ENCODE measurements at places on chromosomes 2 and 18. TPM values are rescaled to one million over a fixed set of nuclear protein-coding genes. Genes with fewer than 3 reads are reported as not detected.

The LINC00305 gene
- not detected for total RNA-seq

The SIX3 gene
- total RNA-seq, result not detected

The TRABD2A gene
- 1.2 TPM for total RNA-seq

The PKDCC gene
- total RNA-seq, result 128 TPM

The HAAO gene
- total RNA-seq, result 2.6 TPM

The PDE1A gene
- total RNA-seq, result 10.7 TPM

The IL1R1 gene
- total RNA-seq, result 86.2 TPM

The CTLA4 gene
- not detected for total RNA-seq

The CD226 gene
- total RNA-seq, result 0.22 TPM

The SCYGR4 gene
- not detected for total RNA-seq

The GPR75 gene
- 2.5 TPM for total RNA-seq

The CXCR1 gene
- 0.51 TPM for total RNA-seq

GRCh38 chr18:34742891-34743341 is 32.8 kb downstream of the DTNA start:
- no peak overlapping the region for H3K4me3 ChIP-seq
- no peak overlapping the region for H3K27ac ChIP-seq
- H3K4me1 ChIP-seq, result no peaks in the 10 kb centered on the region
- no peaks in the 10 kb centered on the region for H3K36me3 ChIP-seq

DNA sequence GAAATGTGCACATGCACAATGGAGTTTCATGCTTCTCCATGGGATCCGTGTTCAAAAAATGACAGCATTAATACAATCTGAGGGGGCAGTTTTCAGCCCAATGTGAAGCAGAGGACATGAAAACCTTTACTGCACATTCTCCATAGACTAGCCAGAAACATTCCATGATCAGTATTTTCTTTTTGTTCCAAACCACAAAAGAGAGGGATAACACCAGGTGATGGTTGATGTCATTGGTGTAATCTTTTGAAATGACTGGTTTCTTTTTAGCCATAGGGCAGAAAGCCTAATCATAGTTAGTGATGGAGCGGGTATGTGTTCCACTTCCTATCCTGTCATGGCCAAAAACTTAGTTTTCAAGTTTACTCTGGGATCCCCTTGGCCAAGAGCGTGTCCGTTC is 1.8 kb upstream of the KYNU start:
- no peaks in the 10 kb centered on the region for H3K4me1 ChIP-seq
- no peaks in the 10 kb centered on the region for H3K36me3 ChIP-seq
- no peak for DNase-seq
- no peaks in the 10 kb centered on the region for H3K27me3 ChIP-seq
- H3K27ac ChIP-seq, result no peak overlapping the region
- H3K4me3 ChIP-seq, result no peak overlapping the region

DNA sequence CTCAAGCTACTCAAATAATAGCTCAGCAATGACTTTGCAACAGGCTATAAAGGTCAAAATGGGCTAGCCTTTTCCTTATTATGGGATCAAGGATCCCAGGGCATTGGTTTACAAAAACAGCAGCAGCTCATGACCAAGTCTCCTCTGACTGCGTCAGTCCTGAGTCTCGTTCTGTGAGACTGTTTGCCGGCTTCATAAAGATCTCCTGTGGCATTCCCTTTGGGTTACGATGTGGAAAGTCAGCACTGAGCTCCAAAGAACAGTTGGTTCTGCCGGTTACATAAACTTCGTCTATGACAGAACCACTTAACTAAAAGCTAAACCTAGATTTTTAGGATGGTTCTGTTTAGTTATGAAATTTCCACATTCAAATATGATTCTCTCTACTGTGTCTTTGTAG is 674.9 kb downstream of the ZEB2 start:
- H3K36me3 ChIP-seq, result no peaks in the 10 kb centered on the region
- H3K27me3 ChIP-seq, result no peaks in the 10 kb centered on the region
- no peak overlapping the region for H3K27ac ChIP-seq
- H3K4me1 ChIP-seq, result no peaks in the 10 kb centered on the region
- no peak for DNase-seq
- H3K4me3 ChIP-seq, result no peak overlapping the region

DNA sequence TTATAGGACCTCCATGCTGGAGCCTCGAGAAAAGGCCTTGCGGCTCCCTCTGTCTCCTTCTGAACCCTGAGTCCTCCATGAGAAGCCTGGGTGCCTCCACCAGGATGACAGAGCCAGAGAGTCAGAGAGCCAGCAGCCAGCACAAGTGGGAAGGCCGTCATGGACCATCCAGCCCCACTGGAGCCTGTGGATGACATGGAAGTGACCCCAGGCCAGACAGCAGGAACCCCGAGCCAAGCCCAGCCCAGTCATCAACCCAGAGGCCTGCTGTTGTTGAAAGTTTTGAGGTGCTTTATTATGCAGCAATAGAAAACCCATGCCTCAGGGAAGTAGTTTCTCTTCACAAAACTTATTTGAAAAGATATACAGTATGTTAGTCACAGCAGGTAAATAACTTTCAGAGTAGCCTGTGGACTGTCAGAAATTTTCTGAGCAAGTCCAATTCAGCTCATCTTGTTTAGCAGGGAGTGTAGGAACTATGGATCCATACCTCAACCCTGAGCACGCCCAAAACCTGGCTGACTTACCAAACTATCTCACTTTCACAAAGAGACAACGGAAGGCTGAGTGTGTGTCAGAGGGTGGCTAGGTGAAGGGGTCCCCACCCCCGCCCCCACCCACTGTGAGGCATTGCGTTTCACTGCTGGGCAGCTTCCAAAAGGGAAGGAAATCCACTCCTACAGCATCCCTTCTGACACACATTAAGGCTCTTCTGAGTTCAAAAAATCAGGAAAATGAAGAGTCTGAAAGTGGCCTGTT is 79.9 kb upstream of the NDUFV2 start:
- no peaks in the 10 kb centered on the region for H3K27me3 ChIP-seq
- no peak overlapping the region for H3K4me3 ChIP-seq
- H3K27ac ChIP-seq, result no peak overlapping the region
- peaks cover 4% of the 10 kb centered on the region for H3K4me1 ChIP-seq
- H3K36me3 ChIP-seq, result no peaks in the 10 kb centered on the region

- H3K4me3 ChIP-seq, result no peak overlapping the region
- no peak overlapping the region for H3K27ac ChIP-seq
- DNase-seq, result no peak
These were observed 32.9 kb downstream of the KCNE4 start for GRCh38 chr2:223084873-223085272.

- H3K36me3 ChIP-seq, result peaks cover 15% of the 10 kb centered on the region
- no peak overlapping the region for H3K4me3 ChIP-seq
- DNase-seq, result no peak
- peaks cover 25% of the 10 kb centered on the region for H3K4me1 ChIP-seq
- no peaks in the 10 kb centered on the region for H3K27me3 ChIP-seq
- H3K27ac ChIP-seq, result peak overlapping the region; percentile 44
These were observed 30.7 kb downstream of the IMPA2 start for GRCh38 chr18:12011957-12012549.

- no peaks in the 10 kb centered on the region for H3K36me3 ChIP-seq
- H3K27ac ChIP-seq, result no peak overlapping the region
- no peak for DNase-seq
- H3K4me1 ChIP-seq, result no peaks in the 10 kb centered on the region
These were observed 292.9 kb downstream of the IKZF2 start for GRCh38 chr2:212858496-212858895.

GRCh38 chr18:28284132-28284531 is 107.2 kb upstream of the CDH2 start:
- no peaks in the 10 kb centered on the region for H3K4me1 ChIP-seq
- DNase-seq, result no peak
- no peaks in the 10 kb centered on the region for H3K36me3 ChIP-seq
- H3K27me3 ChIP-seq, result no peaks in the 10 kb centered on the region

- H3K4me3 ChIP-seq, result no peak overlapping the region
- H3K27me3 ChIP-seq, result no peaks in the 10 kb centered on the region
- no peak for DNase-seq
- H3K4me1 ChIP-seq, result no peaks in the 10 kb centered on the region
These were observed 206.1 kb downstream of the TTC32 start for GRCh38 chr2:19695706-19696105.

- DNase-seq, result no peak
- H3K27me3 ChIP-seq, result no peaks in the 10 kb centered on the region
- H3K27ac ChIP-seq, result no peak overlapping the region
- H3K4me1 ChIP-seq, result no peaks in the 10 kb centered on the region
These were observed 81.9 kb downstream of the MEP1B start for GRCh38 chr18:32271672-32272208.

GRCh38 chr18:54636217-54636616 is 45.2 kb downstream of the DYNAP start:
- no peak overlapping the region for H3K27ac ChIP-seq
- no peak overlapping the region for H3K4me3 ChIP-seq
- H3K27me3 ChIP-seq, result no peaks in the 10 kb centered on the region
- no peak for DNase-seq
- no peaks in the 10 kb centered on the region for H3K36me3 ChIP-seq

- H3K27ac ChIP-seq, result no peak overlapping the region
- no peaks in the 10 kb centered on the region for H3K36me3 ChIP-seq
- no peak for DNase-seq
- no peaks in the 10 kb centered on the region for H3K27me3 ChIP-seq
These were observed 5.1 kb upstream of the STEAP3 start for GRCh38 chr2:119218478-119219064.

DNA sequence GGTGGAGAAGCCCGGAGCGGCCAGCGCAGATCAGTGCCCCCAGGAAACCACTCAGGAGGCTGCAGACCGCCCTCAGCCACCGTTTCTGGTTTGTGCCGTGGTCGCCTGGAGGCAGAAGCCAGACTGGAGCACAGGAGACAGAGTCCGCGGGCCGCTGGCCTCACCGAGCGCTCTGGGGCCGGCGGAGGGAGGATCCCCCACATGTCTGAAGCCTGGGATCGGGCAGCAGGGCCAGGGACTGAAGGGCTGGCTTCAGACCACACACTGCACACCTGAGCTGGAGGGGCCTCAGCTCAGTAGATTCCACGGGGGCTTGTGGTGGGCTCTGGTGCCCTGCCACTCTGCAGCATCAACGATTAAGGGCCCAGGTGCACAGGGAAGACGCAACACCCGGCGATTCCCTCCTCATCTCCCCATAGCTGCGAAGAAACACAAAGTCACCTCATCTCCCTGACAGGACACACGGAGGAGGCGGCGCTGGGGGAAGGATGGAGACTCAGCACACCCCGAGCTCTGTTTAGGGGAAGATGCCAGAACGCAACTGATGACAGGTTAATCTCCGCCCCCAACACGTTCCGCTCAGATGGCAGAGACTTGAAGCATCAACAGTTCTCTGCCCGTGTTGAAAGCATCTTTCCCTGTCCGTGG is 408.1 kb downstream of the GALR1 start:
- H3K4me3 ChIP-seq, result no peak overlapping the region
- no peak overlapping the region for H3K27ac ChIP-seq
- no peaks in the 10 kb centered on the region for H3K4me1 ChIP-seq
- H3K27me3 ChIP-seq, result no peaks in the 10 kb centered on the region

DNA sequence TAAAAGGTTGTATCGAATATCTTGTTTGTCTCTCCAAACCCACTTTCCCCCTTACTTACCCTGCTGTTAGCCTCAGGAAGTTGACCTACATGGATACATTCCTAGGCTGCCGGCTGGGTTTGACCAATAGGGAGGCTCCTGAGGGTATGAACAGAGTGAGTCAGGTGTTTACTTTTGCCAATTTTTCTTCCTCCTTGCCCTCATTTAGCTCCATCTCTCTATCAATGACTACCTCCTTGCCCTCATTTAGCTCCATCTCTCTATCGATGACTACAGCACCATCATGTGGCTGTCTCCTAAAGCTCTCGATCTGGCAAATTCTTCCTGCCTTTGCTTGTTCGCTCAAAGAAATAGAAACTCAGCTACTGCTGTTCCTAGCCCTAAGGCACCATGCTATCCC is 571.9 kb upstream of the CRIM1 start:
- no peaks in the 10 kb centered on the region for H3K4me1 ChIP-seq
- no peaks in the 10 kb centered on the region for H3K36me3 ChIP-seq

GRCh38 chr2:133986881-133987795 is 266.7 kb upstream of the MGAT5 start:
- H3K4me3 ChIP-seq, result no peak overlapping the region
- H3K27ac ChIP-seq, result peak overlapping the region; percentile 46
- H3K4me1 ChIP-seq, result peaks cover 15% of the 10 kb centered on the region
- no peaks in the 10 kb centered on the region for H3K36me3 ChIP-seq
- DNase-seq, result no peak

DNA sequence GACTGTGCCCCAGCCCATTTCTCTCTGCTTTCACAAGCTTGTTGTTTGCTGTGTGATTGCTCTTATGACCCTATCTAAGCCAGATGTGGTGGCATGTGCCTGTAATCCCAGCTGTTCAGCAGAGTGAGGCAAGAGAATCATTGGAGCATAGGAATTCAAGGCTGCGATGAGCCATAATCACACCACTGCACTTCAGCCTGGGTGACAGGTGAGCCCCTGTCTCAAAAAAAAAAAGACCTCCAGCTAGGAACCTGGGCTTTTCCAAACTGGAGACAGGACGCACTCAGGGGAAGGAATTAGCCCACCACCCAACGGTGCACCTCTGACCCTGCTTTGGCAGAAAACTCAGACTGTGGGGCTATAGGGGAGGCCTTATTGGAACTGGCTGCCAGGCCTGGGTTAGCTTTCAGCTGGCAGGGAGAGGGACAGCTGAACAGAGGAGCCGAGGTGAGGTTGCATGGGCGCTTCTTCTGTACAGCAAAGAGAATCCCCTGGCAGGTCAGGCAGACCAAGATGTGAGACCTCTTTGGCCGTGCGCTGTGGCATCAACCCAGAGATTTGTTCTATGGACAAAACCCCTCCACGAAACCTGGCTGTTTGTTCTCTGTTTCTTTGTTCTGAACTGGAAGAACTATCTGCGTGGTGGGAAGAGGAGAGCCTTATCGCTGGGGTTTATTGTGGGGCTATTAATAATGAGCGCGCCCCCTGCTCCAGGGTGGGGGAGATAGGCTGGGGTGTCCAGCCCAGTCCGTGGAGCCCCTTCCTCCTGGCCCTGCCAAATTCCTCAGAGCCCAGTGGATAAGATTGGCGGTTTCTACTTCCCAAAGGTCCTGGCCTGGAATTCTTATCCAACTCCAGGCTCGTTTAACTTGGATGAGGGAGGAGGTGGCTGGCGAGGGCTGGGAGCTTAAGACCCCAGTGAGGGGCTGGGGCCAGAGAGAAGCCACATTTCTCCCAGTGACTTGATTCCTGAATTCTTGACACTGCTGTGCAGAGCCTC is 38.8 kb upstream of the SMAD7 start:
- DNase-seq, result no peak
- H3K27ac ChIP-seq, result peak overlapping the region; percentile 64
- H3K27me3 ChIP-seq, result no peaks in the 10 kb centered on the region
- peaks cover 53% of the 10 kb centered on the region for H3K4me1 ChIP-seq

DNA sequence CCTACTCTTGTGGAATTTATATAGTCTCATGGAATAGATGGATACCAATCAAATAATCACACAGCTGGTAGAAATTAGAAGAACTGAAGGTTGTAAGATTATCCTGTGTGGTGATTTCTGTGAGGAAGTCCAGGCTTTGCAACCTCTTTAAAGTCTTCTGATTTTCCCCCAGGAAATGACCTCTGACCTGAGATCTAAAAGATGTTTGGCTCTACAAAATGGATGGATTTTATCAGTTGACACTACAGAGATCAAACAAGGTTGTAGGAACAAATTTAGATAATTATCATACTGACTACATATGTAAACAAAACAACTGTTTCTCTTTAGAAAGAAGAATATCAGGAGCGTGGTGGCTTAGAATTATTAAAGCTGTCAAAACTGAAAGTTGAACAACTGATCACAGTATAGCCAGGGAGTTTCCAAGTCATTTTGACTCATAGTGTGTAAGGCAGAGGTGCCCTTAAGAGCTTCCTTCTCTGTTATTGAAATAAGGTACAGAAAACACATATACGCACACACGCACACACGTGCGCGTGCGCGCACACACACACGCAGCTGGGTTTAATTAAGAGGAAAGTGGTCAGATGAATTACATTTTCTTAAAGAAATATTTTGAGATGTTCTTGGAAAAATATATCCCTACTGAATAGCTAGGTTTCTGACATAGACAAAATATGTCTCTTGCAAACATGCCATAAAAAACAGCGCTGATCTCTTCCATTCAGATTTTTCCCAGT is 35.5 kb upstream of the PELI1 start:
- no peaks in the 10 kb centered on the region for H3K4me1 ChIP-seq
- no peak for DNase-seq
- no peaks in the 10 kb centered on the region for H3K27me3 ChIP-seq
- H3K36me3 ChIP-seq, result no peaks in the 10 kb centered on the region
